ENCODE measurements at places on chromosomes 4 and X.

DNA sequence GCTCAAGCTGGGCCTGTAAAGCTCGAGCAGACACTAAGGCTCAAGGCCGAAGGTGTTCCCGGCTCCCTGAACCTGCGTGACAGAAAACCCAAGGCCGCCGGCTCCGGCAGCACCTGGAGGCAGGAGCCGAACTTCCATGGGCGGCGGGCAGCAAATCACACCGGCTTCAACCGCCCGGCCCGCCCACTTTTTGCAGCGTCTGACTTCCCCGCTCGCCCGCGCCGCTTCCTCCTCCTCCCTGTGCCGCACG, 940 bp upstream of the NSD2 start:
- DNase-seq = no peak

- no peak for DNase-seq
Observed at GRCh38 chr4:32145987-32146386, 1425.8 kb downstream of the PCDH7 start.

- no peak for DNase-seq
Observed at GRCh38 chr4:27132497-27132896, 271.9 kb downstream of the STIM2 start.

GRCh38 chr4:7155590-7156071, 36.7 kb upstream of the SORCS2 start:
- DNase-seq = no peak

DNA sequence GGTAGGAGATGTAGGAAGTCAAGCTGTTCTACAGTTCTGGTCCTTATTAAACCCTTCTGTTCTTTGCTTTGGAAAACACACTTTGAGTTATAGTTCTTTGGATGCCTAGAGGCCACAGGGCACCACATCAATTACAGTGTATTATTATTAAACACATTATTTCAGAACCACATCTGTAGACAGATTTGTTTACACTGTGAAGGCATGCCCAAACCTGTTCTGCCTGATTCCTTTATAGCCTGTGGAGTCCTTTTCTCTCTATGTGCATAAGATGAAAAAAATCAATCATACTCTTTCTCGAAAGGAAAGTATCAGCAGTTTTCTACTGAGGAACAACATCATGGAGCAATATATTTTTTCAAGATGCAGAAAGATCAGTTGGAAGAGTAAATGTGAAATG, 371.3 kb upstream of the INTU start:
- DNase-seq = no peak

GRCh38 chr4:54169176-54169575, 59.9 kb upstream of the PDGFRA start:
- no peak for DNase-seq

DNA sequence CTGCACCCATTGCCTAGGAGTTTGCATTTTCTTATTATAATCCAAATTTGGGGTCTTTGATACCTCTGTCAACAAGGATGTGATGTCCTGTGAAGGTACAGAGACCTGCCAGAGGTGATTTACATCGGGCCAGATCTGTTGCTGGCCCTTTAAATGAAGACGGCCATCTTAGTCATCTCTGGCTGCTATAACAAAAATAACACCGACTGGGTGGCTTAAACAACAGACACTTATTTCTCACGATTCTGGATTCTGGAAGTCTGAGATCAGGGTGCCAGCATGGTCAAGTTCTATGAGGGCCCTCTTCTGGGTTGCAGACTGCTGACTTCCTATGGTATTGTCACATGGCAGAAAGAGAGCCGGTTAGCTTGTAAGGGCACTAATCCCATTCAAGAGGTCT, 75.7 kb downstream of the F11 start:
- no peak for DNase-seq

DNA sequence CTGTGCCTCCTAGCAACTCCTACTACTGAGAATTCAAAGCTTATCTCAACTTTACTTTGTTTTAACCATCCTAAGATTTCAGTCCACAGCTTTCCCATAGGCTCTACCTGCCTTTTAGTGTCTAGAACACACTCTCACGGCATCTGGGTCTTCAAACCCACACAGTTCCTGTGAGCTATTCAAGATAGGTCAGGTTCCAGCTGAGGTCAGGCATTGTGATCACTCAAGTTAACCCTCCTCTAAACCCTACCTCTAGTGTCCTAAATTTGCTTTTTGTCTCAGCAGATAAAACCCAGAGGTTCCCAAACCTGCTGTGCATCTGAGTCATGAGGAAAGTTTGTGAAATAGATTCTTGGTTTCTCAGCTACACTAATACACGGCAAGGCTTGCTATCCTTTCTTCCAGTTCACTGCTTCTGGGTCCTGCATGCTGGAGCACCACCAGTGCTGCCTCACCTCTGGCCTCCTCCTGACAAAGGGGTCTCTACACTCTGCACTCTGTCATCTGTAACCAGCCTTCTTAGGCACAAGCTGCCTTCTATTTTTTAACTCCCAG, 324.6 kb upstream of the MAGEB2 start:
- DNase-seq = no peak

DNA sequence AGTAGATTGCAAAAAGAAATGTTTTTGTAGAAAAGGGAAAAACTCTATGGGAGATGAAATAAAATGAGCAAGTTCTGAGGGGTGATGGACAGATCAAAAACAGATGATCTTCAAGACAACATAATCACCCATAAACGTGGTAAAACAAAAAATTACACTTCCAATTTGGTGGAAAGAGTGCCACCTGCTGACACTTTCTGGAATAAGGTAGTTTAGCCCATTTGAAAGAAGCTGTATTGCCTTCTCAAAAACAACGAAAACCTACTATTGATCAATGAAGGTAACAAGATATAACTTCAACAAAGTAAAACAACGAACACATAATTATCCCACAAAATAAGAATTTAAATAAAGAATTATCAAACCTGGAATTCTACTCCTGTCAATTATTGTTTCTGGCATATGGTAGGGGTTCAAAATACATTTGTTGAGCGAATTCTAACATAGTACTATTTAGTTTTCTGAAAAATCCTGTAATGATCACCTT, 2.5 kb downstream of the COQ2 start:
- peak; percentile 48 for DNase-seq

GRCh38 chr4:81664079-81664478, 192.4 kb upstream of the RASGEF1B start:
- no peak for DNase-seq

DNA sequence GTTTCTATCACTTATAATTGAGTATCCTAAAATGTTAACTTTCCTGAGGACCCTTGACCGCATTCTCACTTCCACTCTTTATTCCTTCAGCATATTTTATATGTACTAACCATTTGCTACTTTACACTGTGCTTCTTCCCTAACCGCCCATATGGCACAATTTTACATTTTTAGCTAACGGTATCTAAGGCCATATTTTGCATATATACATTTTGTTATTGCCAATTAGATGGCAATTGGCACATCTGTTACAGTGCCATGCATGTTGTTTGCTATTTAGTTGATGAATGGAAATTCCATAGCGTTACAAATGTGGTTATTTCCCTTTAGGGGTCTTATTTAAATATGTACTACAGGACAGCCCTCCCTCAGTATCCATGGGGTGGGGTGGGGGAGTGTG, 20.0 kb upstream of the OTUD4 start:
- DNase-seq = no peak

- peak; percentile 25 for DNase-seq
Observed at GRCh38 chr4:74934016-74934831, 1.3 kb downstream of the PARM1 start.

DNA sequence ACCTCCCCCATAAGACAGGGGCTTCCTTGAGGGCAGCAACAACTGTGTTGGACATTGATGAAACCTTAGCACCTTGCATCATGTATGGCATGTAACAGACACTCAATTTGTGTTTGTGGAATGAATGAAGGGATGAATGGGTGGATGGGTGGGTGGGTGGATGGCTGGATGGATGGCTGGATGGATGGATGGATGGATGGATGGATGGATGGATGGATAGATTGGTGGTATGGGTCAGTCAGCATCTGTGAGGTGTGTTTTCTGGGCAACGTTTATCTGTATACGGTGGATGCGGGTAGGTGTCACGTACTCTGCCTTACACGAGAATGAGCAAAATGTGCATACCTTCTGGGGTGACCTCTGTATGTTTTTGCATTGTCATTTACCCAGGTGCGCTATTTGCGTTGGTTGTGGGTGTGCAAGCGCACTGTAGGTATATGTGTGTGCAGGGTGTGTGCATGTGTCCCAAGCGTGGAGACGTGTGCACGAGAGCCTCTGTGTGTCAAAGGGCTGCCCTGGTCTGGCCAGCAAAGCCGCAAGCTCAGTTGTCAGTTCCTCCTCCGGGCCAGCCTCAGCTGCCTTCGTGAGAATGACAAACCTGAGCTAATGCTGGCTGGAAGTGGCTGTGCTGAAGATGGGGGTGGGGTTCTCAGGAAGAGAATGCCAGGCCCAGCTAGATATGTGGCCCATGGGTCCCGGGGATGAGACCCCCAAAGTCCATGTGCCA, 26.5 kb downstream of the ELF4 start:
- no peak for DNase-seq

DNA sequence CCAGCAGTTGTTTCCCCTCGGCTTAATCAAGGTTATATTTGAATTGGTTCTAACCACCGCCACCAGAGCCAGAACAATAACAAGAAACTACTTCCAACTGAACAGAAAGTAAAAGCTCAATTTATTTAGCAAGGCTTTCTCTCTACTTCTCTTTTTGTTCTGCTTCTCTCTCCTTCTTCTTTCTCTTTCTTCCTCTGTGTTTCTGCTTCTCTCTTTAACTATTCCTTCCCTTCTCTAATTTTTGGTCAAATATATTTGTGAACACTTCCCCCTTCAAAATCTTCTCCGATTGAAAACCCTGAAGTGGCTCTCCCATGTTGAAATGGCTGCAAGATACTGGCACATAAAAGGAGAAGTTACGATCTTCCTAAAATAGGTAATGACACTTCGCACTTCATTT, 1195.9 kb upstream of the PRKX start:
- no peak for DNase-seq

DNA sequence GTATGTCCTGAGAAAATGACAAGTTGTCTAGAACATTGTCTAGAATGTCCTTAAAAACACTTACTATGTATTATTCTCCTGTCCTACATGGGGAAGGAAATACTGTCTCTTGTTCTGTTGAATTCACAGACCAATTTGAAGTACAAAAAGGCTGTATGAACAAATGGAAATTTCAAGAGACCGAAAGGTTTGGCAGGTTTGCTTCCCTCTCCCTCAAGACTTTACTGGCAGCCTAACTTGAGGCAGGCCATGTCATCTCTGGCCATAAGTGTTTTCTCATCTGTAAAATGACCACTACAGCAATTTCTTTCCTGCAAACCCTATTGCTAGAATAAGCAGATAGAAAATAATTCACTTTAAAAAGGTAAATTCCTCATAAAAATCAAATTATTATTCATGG, 191.2 kb upstream of the BMP3 start:
- DNase-seq = no peak

GRCh38 chrX:69362856-69363255, 141.3 kb upstream of the NALF2 start:
- no peak for DNase-seq
